NCI-H2107 (cell line): ENCODE measurements at places on chromosomes 13 and 19.

GRCh38 chr13:101520672-101521071, 68.2 kb downstream of the ITGBL1 start:
- DNase-seq: no peak

DNA sequence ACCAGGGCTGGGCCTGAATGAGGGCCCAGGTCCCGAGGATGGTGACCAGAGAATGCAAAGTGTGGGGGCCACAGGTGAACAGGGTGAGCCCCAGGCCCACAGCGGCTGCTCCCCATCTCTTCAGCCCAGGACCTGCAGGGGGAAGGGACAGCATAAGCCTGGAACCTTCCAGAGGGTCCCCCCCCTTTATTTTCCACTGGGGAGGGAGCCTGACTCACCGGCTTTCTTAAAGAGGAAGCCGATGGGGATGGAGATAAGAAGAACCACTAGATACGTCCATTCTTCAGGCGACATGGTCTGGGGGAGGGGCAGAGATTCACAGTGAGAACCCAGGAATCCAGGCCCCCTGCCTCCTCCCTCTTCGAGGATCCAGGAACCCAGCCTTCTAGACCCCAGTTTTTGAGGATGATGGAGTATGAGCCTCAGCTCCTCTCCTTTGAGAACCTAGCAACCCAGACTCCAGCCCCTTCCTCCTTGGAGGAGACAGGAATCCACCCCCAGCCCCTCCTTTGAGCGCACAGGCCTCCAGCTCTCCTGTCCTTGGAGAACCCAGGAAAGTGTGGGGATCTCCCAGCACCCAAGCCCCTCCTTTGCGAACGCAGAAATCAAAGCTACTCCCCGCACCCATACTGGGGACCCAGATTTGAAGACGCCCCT, 1.0 kb downstream of the MBOAT7 start:
- no peak for DNase-seq

DNA sequence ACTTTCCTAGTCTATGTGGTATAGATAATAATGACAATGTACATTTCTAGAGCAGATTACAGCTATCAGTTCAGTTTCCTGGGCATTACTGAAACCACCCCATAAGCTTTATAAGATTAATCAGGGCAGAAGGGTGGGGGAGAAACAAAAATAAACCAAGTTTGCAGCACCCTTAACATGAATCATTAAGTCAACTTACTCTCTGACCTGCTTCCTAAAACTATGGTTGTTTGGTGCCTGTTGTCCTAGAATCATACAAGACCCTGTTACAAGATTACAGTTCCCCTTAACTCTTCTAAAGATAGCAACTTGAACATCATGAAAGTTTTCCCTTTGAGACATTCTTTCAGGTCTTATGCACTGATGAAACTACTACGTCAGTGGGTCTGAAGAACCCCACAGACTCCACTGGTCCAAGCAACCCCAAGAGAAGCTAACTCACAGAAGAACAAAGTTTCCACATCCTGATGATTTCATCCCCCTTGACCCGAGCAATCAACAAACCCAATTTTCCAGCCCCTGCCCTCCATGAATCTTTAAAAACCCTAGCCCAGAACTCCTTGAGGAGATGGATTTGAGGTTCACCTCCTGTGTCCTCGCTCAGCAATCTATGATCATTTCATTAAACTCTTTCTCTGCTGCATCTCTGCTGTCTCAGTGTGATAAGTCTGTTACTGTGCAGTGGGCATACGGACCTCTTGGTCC, 336.5 kb downstream of the FOXO1 start:
- DNase-seq: no peak

DNA sequence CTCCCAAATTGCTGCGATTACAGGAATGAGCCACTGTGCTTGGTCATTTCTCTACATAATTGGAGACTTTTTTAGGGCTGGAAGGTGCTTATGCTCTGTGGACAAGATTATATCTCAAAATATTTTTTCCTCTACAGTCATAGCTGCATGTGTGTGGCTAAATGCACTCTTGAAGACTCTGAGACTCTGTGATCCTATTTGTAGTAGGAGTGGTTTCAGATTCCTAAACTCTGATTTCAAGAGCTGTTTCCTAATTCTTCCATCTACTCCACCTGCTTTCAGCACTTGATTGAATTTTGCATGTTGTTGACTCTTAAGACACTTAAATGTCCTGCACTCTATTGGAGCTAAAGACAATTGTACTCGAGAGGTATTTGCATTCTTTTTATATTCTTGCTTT, 78.0 kb downstream of the KLF5 start:
- DNase-seq: no peak

DNA sequence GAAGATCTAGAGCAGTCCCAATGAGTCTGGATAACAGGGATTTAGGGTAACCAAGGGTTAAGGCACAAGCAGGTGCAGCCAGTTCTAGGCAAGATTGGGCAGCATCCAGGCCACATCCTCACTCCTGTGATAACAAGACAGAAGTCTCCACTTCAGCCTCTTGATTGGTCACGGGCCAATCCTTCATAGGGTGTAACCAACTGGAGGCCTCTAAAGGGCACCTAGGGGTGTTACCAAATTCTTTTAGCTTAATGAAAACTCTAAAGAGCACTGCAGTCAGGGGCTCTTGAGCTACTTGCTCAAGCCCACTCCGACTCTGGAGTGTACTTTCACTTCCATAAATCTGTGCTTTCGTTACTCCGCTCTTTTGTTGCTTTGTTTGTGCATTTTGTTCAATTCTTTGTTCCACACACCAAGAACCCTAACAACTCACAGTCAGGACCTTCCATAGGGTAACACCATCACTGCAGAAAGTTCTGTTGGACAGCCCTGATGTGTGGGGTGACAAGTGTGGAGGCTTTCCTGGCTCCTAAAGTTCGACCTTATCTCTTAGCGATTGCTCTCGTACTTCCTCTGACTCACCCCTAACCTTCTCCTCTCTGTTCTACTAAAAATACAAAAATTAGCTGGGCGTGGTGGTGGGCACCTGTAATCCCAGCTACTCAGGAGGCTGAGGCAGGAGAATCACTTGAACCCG, 36.1 kb downstream of the ZSWIM9 start:
- DNase-seq: no peak

- DNase-seq: no peak
These were observed 116.7 kb downstream of the FREM2 start for GRCh38 chr13:38803531-38803930.

GRCh38 chr13:85565652-85566051, 233.6 kb downstream of the SLITRK6 start:
- DNase-seq: no peak

GRCh38 chr19:628168-628567, 5.2 kb downstream of the POLRMT start:
- no peak for DNase-seq

- no peak for DNase-seq
These were observed 3.3 kb upstream of the KLK11 start for GRCh38 chr19:51029718-51030117.

- DNase-seq: no peak
These were observed 22.5 kb downstream of the ELAVL3 start for GRCh38 chr19:11458236-11458900.

DNA sequence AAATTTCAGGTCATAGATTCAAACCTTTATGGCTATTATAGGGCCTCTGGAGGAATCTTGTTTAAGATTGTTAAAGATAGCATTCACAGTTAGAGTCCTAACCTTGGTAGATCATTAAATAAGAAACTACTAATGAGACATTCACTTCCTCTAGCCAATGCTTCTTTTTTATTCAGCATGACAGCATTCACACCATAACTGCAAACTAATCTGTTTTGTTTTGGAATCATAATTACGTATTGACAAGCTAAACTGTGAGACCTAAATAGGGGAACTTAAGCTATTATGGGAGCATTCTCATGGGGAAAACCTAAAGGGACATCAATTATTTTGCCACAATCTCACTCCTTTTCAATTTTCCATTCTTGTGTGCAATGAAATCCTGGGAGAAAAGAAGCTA, 653.8 kb downstream of the PCDH9 start:
- DNase-seq: no peak

GRCh38 chr19:12676384-12676792, 5.3 kb downstream of the DHPS start:
- peak; percentile 37 for DNase-seq

DNA sequence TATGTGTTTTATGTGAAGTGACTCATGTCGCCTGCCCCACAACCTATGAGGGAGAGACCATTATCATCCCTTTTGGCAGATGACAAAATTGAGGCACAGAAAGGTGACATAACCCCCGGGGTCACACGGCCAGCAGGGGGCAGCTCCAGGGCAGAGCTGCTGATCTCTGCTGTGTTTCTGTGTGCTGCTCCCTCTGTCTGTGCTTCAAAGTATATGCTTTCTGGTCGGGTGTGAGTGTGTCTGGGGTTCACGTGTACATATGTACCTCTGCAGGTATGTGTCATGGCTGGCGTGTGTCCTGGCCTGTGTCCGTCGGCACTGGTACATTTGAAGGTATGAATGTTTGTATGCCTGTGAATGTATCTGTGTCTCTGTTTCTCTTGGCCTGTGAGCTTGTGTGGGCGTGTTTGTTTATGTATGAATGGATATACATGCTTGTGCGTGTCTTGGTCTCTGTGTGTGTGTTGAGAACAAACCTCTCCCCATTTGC, 7.1 kb downstream of the LIPE start:
- no peak for DNase-seq
